ENCODE measurements at places on chromosomes 5 and 9. TPM values are rescaled to one million over a fixed set of nuclear protein-coding genes. Genes with fewer than 3 reads are reported as not detected.

The DOK3 gene
- total RNA-seq = 73.5 TPM

The LCN6 gene
- 8.6 TPM for total RNA-seq

The PRXL2C gene
- total RNA-seq = 25.3 TPM

The TMC1 gene
- 0.21 TPM for total RNA-seq

The INSL4 gene
- not detected for total RNA-seq

The PCDH12 gene
- 17.0 TPM for total RNA-seq

The LRRTM2 gene
- total RNA-seq = 1.9 TPM

The SPINK5 gene
- 7.7 TPM for total RNA-seq

The WWC1 gene
- total RNA-seq = 60.8 TPM

The P4HA2 gene
- total RNA-seq = 62.3 TPM

The PRELID2 gene
- total RNA-seq = 68.1 TPM

The GMCL2 gene
- not detected for total RNA-seq

The FOXD4L5 gene
- 0.25 TPM for total RNA-seq

The SYK gene
- total RNA-seq = 71.6 TPM

The ACER2 gene
- total RNA-seq = 4.4 TPM

The PCDHGA4 gene
- total RNA-seq = 7.0 TPM

The SLC4A9 gene
- total RNA-seq = 0.11 TPM

The PCDHB5 gene
- 8.1 TPM for total RNA-seq

Data from lung (tissue), 17 donors.